ENCODE measurements at places on chromosomes 3 and 15.

DNA sequence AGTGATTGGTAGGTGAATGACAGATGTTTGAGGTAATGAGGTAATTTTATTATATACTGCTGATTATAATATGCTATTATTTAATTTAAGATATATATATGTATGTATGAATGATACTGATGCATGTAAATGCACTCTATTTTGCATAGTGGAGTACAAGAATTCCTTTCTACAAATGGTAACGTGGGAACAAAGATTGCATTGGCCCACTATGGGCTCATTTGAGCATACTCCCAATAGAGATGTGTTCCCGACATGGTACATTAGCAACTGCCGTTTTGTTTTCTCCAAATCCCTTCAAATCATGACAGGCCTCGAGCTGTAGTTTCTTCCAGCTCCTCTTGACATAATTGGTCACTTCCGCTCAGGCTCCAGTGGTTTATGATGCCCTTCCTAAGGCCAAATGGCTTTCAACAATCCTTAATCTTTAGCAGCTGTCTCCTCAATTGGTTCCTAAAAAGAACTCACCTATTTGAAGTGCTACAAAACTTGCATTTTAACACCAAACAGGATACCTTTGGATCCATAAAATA, 266.1 kb downstream of the ADAMTSL3 start:
- DNase-seq: no peak

GRCh38 chr15:26838742-26839460, 28.0 kb upstream of the GABRA5 start:
- DNase-seq: no peak

- DNase-seq: no peak
These were observed 11.9 kb downstream of the LRTM1 start for GRCh38 chr3:54915976-54916375.

DNA sequence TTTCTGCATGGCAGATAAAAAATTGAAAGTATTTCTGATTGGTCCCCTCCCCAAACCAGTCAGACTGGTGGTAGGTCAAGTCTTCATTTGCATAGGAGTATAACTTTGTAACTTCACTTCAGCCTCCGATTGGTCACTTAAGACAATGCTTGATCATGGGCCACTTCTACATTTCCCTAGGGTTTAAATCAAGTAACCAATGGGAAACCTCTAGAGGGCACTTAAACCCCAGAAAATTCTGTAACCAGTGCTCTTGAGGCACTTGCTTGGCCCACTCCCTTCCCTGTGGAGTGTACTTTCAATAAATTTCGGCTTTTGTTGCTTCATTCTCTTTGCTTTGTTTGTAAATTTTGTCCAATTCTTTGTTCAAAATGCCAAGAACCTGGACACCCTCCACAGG, 225.5 kb downstream of the ARPP21 start:
- no peak for DNase-seq

DNA sequence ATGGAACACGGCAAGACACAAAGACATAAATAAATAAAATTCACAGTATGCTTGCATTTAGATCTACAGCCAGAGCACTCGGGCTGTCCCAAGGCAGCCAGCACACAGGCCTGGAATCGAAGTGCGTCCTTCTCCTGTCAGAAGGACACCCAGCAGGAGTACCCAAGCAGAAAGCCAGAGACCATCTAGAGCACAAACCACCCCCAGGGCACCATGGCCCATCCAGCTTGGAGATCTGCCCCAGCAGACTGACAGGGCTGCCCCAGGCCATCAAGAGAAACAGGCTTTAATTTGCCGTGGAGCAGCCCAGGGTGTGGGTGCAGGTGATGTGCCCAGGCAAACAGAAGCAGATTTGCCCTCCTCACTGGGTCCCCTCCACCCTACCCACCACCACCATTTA, 7.8 kb upstream of the SPATA12 start:
- no peak for DNase-seq

DNA sequence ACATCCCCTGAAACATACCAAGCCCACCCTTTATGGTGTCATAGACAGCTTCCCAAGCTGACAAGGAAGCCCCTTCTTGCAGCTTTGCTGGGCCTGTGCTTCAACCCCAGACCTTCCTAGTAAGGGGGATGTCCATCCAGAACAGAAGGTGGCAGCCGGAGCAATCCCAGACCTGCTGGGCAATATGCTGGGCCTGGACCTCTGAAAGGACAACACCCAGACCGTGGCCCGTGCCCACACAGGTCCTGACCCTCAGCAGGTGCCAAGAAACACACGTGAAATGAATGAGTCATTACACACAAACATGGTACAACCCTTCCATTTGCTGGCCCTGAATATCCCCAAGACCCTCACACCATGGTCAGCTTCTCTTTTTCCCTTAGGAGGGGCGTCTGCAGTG, 19.8 kb upstream of the VILL start:
- no peak for DNase-seq

GRCh38 chr3:98012979-98013378, 22.1 kb downstream of the GABRR3 start:
- DNase-seq: no peak

GRCh38 chr15:86650094-86650493, 570.4 kb downstream of the AGBL1 start:
- no peak for DNase-seq

DNA sequence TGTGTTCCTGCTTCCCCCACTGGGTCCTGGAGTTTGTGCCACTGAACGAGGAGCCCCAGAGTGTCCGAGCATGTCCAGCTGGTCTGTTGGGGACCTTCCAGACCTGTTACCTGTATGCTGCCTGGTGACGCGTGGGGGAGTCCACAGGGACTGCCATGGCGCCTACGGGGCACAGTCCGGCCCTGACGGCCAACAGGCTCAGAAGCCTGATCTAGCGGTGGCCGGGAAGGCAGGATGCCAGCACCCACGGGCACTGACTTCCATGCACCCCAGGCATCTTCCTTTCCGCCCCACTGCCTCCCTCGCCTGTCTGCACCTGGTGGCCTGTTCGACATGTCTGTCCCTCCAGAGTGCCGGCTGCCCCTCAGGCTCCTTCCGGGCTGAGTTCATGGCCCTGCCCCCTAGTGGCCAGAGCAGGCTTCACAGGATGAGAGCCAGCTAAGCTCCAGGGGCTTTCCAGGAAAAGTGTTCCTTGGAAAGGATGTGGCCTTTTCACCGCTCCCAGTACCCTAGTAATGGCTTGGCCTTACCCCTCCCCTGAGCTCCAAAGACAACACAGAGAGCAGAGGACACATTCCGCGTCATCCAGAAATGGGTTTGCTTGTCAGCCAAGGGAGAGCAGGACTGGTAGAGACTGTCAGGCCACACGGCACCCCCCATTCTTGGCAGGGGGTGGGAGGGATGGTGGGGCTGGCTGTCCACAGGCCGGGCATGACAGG, 35.7 kb downstream of the NGRN start:
- DNase-seq: peak; percentile 53

GRCh38 chr3:48018841-48019240, 2.6 kb upstream of the MAP4 start:
- DNase-seq: no peak

- DNase-seq: no peak
These were observed 170.8 kb downstream of the IGSF11 start for GRCh38 chr3:118863731-118864322.

DNA sequence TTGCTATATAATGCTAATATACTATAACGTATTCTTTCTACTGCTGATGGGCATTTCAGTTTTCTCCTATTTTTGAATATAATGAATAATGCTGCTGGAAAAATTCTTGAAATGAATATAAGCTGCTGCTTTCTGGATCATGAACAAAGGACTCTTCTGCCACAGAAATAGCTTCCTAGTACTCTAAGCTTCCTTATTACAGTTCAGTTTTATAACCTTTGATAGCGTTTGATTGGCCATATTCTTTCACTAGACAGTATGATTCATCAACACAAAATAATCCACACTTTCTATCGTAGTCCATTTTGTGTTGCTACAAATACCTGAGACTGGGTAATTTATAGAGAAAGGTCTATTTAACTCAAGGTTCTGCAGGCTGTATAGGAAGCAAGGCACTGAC, 16.4 kb upstream of the UBE3A start:
- no peak for DNase-seq

DNA sequence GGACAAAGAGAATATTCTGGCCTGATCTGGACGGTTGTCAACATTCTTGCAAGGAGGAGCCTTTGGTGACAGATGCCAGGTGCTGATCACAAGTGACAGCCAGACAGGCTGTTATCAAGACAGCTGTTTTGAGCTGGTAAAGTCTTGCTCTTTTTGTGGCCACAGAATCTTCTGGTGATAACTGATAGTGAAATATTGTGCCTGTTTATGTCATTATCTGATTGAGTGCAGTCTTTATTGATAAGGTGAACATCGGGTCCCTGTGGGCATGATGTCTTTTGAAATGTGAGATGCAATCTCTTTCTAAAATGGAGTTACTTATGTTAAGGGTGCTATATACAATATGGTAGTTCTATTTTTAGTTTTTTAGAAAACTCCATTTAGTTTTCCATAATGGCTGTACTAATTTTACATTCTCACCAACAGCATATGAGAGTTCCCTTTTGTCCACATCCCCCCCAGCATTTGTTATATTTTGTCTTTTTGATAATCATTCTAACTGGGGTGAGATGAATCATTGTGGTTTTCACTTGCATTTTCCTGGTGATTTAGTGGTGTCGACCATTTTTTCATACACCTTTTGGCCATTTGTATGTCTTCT, 10.7 kb downstream of the CEP63 start:
- DNase-seq: no peak

DNA sequence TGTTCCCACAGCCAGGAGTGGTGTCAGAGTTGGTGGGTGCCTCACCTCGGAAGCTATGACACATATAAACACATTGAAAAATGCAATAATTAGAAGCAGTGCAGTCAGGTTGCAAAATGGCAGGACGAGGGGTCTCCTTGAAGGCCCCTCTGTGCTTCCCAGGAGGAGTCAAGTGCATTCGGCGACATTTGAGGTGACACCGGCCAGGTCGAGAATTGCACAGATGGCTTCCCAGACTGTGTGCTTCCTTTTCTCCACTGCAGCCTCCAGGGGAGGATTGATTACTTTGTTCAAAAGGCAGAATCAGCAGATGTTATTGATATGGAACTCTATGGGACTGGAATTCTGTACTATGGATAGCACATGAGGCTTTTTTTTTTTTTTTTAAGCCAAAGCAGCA, 163.2 kb downstream of the MINAR1 start:
- DNase-seq: no peak
